Activated T-cell treated with anti-CD3 and anti-CD28 coated beads for 4 hours (primary cell): ENCODE measurements at places on chromosomes 11 and 22.

DNA sequence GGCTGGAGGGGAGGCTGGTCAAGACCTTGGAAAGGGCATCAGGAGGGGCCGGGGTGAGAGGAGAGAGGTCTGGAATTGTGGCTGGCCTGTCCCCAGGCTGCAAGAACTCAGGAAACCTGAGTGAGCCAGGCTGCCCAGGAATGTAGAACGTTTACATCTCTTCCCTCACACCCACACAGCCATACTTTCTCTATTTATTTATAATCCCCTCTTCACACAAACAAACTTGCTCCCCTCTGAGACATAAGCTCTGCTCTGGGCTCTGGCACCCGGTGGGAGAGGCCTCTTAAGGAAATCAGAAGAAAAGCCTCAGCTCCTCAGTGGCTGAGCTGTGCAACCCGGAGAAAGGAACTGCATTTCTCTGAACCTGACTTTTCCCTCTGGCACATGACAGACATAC lies 5.5 kb downstream of the CHRDL2 start:
- no peak for DNase-seq

DNA sequence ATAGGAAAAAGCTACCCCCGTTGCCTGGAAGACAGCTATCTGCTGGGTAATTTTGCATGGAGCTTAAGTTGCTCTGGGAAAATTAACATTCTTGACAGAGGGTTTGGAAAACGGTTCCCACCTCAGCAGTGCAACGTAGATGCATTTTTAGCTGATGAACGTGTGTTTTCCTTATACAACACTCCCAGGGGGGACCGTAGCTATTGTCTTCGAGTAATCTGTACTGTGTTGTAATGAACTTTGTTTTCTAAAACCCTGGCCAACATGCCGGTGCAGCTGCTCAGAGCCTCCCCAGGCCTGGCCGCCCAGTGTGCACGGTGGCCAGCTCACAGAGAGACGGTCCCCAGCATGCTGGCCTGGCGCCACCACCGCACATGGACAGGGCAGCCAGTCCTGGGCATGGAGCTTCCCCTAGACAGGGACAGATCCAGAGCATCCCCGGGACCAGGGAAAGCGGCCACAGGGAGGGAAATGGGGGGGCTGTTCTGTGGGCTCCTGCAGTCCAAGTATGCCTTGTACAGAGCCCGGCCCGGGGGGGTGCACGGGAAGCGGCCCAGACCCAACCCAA lies 2.2 kb downstream of the TNNT3 start:
- DNase-seq, result no peak

GRCh38 chr11:27913650-27914049 lies 194.3 kb downstream of the KIF18A start:
- DNase-seq, result no peak

- no peak for DNase-seq
Measured at GRCh38 chr11:23644443-23644842, 784.2 kb upstream of the CCDC179 start.

GRCh38 chr11:69232821-69233743 lies 60.9 kb upstream of the MYEOV start:
- DNase-seq, result no peak

DNA sequence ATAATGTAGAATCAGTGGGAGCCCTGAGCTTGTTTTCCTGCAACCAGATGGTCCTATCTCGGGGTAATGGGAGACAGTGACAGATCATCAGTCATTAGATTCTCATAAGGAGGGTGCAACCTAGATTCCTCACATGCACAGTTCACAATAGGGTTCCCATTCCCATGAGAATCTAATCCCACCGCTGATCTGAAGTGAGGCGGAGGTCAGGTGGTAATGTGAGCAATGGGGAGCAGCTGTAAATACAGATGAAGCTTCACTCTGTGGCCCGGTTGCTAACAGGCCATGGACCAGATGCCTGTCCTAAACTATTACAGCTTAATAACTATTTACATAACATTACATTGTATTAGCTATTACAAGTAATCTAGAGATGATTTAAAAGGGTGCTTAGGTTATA lies 17.0 kb downstream of the DIXDC1 start:
- no peak for DNase-seq

DNA sequence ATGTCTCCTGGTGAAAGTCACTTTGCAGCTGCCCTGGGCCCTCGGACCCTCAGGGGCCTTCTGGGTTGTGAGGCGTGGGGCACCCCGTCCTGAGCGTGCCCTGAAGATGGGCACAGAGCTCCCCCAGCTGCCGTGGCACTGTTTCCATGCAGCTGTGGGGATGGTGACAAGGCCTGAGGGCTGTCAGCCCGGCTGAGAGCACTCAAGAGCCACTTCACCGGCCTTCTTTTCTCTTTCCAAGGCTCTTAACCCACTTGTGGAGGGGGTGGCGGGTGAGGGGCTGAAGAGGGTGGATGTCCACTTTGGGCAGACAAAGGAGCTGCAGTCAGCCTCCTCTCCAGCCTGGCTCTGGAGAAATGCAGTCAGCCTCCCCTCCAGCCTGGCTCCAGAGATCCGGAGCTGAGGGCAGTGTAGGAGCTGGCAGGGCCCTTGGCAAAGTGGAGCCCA lies 239.5 kb downstream of the ST3GAL4 start:
- no peak for DNase-seq

DNA sequence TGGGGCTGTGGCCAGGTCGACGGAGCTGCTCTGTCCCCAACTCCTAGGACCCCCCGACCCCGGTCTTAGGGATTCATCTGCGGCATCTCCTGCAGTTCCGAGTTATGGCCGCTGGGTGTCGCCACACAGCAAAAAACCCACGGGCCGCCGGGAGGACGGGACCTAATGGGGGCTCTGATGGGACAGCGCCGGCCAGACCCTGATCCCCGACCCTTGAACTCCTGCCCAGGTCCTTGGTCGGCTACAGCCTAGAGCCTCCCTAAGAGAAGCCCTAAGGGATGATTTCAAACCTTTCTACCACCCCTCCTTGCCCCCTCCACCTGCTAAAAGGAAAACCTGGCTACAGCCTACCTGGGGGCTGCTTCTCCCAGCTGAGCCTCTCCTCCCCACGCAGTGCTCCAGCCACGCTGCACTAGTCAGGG lies 30.8 kb upstream of the LRRC10B start:
- peak; percentile 54 for DNase-seq

DNA sequence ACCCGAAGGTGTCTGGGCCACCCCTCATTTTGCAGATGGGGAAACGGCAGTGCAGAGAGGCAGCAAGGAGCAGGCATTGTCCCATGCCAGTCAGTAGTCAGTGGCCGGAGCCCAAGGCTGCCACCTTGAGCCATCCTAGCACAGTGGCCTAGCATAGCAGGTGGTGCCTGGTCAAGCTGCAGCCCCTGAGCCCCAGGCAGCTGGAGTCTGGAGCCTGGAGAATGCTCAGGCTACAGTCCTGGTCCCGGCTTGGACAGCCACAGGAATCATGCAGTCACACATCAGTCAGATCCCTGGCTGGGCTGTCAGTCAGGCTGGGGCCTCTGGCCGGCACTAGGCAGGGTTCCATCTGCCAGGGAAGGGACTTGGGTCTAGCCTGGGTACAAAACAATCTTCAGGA lies 18.6 kb downstream of the KCNC1 start:
- DNase-seq, result no peak

GRCh38 chr11:75461151-75461550 lies 28.1 kb upstream of the KLHL35 start:
- no peak for DNase-seq

GRCh38 chr11:33944345-33944692 lies 52.4 kb upstream of the LMO2 start:
- no peak for DNase-seq

- no peak for DNase-seq
Measured at GRCh38 chr11:130587658-130588057, 139.2 kb downstream of the ADAMTS15 start.

DNA sequence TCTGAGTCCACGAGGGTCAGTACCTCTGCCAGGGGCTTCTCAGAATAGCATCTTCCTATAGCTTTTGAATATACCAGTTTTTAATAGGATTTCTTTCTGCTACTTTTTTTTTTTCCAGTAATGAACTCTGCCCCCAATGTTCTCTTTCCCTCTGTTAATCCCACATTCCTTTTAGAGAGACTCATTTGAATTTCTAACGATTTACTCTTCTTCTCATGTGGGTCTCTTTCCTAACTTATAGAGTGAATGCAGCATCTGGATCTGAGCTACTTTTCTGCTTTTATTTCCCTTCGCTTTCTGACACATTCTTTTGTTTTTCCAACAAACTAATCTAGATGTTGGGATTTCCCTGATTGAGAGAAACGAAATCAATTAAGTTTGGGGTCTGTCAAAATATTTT lies 71.4 kb downstream of the INSC start:
- DNase-seq, result no peak

DNA sequence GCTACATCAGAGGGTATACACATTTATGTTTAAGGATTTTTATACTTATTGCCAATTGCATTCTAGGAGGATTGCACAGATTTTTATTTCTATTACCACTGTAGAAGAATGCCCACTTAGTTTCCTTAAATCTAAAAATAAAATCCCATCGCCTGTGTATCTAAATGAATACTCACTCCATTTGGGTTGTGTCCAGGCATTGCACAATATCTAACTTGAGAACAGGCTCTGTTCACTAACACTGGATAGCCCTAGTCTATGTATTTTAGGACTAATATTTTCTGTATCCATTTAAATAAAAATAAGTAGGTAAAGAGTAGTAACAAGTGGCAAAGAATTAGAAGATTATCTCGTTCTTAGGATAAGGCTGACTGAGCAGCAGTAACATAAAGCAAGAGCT lies 4.1 kb downstream of the C11orf52 start:
- DNase-seq, result no peak

- no peak for DNase-seq
Measured at GRCh38 chr11:111949519-111950426, 12.6 kb downstream of the DIXDC1 start.

DNA sequence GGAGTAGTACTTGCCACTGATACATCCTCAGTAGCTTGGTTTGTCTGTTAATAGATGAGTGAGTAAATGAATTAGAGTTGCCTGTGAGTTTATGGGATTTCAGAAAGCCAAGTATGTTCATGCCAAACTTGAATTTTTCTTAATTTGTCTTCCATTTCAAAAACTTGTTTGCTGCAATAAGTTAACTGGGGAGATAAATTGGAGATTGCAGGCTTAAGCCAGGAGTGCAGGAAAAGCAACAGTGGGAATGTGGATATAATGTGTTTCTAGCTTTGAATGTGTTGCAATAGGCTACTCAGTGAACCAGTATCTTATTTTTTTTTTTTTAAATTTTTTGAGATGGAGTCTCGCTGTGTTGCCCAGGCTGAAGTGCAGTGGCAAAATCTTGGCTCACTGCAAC lies 8.2 kb downstream of the OSBP2 start:
- DNase-seq, result no peak

DNA sequence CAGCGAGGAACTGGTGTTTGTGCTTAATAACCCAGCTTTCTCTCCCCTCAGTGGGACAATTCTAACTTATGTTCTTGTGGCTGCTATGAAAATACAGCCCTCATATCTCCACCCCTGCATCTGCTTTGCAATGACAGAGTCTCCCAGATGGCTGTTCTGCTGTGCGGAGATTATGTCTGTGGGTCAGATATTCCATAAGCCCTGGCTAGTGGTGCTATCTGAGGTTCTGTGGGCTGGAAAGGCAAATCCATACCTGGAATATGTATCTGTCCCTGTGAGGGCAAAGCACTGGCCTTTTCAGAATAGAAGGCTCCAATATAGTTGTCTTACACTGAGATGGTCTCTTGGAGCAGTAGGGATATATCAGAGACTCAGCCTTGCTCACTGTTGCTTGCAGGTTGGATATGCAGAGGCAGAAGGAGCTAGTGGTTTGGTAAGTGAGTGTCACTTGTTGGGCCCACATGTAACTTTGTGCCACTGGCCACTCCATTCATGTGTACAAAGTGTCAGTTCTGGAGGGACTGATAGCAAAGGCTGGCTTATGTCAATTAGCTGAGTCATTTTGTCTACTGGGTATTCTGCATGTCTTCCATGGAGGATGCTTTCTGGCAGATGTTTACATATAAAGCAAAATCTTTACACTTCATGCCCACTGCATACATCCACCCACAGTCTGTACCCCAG lies 246.6 kb downstream of the FAM76B start:
- no peak for DNase-seq

DNA sequence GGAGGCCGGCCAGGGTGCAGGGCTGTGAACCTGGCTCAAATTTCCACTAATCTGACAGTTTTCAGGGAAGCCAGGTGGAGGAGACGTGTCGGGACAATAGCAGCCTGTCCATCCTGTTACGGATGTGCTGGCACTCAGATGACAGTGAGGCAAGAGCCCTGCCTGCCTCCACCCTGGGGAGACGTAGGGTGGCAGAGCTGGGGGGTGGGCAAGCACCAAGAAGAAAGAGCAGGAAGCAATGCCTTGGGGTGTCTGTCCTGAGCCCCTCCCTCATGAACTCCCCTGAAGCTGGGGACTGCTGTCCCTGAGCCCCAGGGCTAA lies 10.0 kb upstream of the TRIM29 start:
- no peak for DNase-seq

GRCh38 chr11:34382532-34383276 lies 24.9 kb upstream of the ABTB2 start:
- DNase-seq, result no peak

- no peak for DNase-seq
Measured at GRCh38 chr11:27720277-27720830, 20.1 kb upstream of the BDNF start.

- DNase-seq, result no peak
Measured at GRCh38 chr22:19773470-19774040, 13.0 kb downstream of the TBX1 start.

DNA sequence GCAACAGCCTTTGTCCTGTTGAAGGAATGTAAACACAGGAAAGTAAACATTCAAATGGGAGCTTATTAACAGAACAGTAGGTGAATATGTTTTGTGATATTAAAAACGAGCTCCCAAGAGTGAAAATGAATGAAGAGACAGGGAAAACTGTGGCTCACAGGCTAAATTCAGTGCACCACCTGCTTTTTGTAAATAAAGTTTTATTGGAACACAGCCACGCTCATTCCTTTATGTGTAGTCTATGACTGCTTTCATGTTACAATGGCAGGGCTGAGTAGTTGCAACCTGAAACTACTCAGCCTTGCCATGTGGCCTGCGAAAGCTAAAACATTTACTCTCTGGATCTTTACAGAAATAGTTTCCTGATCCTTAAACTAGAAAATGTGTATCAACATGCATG lies 136.9 kb downstream of the MYO18B start:
- no peak for DNase-seq

DNA sequence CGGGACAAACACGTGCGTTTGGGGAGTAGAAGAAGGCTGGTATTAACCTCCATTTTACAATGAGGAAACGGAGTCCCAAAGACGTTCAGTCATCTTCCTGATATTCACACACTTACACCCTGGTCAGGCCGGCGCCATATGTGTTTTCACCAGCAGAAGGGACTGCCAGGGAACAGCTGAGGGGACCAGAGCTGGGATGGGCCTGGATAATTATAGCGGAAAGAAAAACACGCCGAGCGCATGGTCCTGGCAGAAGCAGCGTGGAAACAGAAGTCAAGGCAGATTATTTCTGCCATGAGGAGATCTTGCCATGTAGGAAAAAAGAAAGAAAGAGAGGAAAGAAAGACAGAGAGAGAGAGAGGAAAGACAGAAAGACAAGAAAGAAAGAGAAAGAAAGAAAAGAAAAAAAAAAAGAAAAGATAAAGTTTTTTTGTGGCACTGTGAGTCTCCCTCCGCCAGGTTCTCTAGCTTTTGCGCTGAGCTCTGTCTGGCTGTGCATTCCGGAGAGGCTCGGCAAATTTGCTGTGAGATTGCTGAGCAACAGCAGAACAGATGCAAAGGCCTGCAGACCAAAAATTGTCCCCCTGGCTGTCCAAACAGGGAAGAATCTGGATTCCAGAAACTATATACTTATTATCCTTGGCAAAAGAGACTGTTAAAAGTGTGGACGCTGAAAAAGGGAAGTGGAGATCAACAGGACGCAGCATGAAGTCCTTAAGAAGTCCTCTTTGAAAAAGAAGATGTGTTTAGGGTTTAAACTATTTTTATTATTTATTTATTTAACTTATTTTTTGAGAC lies 1.3 kb upstream of the UCP2 start:
- DNase-seq, result no peak
